Stimulated activated CD8-positive, alpha-beta memory T cell treated with anti-CD3 and anti-CD28 coated beads, Interleukin-15, amount 100 ng/mL, for 1 hour (primary cell): ENCODE measurements at places on chromosomes 4 and X.

- DNase-seq, result no peak
Measured at GRCh38 chr4:173253561-173253960, 80.6 kb downstream of the HMGB2 start.

DNA sequence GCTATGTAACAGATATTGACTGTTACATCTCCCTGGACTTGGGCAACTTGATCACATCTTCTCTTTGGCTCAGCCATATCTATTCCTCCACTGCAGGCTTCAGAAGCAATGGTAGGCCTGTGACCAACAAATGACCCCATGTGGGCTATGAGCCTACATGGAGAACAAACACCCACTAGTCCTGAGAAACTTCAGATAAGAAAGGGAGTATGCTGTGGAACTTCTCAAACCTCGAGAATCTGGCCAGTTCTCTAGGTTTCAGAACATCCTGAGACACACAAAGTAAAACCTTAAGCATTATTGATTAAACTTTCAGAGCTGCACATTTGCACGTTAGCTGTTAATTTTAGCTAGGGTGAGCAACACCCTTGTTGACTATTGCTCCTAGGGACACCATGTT, 16.3 kb downstream of the RBMX2 start:
- no peak for DNase-seq

GRCh38 chrX:49848275-49848674, 19.2 kb downstream of the PAGE4 start:
- no peak for DNase-seq

DNA sequence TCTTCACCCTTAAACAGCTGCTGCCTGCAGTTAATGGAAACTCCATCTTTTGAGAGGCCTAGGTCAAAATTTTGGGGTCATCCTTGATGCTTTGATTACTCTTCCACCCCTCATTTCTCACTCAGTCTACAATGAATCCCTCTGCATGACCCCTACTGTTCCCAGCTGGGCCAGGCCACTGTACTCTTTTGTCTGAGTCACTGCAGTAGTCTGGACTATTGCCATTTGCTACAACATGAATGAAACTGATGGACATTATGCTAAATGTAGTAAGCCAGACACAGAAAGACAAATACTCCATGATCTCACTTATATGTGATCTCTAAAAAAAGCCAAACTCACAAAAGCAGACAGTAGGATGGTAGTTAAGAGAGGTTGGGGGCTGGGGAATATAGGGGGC, 28.3 kb downstream of the STK32B start:
- DNase-seq, result no peak

DNA sequence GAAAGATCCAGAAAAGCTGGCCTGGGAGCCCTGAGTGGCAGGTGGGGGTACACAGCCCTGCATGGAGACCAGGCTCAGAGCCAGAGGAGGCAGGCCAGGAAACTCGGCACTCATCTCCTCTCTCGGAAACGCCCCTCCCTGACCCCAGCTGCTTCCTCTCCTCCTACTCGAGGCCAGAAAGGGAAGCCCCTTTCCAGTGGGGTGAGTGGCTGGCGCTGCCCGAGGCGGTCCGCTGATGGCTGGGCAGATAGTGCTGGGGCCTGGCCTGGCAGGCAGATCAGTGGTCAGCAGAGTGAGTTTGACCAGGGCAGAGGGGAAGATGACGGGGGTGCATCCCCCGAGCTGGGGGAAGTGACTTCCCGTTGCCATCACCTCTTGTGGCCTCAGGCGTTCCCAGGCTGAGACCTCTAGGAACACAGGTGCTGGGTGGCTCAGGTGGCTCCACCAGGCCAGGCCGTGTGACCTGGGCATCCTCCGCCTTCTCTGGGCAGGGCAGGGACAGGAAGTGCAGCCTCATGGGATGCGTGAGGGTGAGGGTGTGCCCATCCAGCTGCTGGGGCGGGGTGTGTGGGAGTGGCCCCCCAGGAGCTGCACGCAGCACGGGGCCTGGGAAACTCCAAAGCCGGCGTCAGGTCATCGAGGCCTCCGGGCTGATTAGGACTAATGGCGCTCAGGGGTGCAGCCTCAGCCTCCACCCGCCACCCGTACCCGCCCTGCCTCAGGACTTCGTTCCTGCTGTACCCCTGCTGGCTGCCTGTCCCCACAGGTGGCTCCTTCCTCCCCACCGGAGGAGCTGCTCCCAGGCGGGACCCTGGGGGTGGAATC, 5.7 kb downstream of the SH3BP2 start:
- DNase-seq, result no peak

GRCh38 chrX:12034741-12035140, 103.5 kb upstream of the FRMPD4 start:
- DNase-seq, result no peak

GRCh38 chr4:6926081-6926480, 16.5 kb downstream of the TBC1D14 start:
- no peak for DNase-seq

DNA sequence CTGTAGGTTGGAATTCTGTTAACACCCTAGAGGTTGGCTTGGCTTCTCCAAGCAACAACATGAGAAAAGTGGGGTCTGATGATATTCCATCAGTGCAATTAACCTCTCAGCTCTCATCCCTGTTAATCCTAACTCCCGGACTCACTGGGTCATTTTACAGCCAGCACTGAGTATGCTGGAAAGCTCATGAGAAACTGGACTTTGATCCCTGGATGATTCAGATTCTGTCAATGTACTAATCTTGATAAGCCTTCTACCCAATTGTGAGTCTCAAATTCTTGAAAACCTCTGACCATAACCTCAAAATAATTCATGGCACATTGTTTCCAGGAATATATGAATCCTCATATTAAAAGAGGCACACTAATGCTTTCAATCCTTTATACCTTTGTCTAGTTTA, 244.3 kb upstream of the DCAF8L1 start:
- DNase-seq, result no peak

GRCh38 chrX:53479301-53479700, 45.1 kb upstream of the HSD17B10 start:
- DNase-seq, result no peak

DNA sequence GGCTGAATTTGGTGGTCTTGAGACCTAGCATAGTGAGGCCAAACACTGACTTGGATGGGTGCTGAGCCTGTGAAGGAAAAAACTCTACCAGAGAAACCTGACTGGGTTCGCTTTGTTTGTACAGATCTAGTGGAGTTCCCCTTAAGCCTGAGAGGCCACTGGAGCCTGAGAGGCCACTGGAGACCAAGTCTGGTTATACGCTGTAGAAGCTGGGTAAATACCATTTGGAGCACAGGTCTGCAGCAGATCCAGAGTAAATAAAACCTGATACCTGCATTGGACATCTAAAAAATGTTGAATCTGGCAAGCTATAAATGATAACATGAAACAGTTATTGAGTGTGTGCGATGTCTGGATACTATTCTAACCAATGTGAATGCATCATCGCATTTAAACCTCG, 104.3 kb upstream of the IGSF1 start:
- no peak for DNase-seq

GRCh38 chr4:126821152-126821551, 811.6 kb upstream of the INTU start:
- no peak for DNase-seq

- DNase-seq, result no peak
Measured at GRCh38 chr4:79164907-79165610, 160.8 kb downstream of the NAA11 start.

DNA sequence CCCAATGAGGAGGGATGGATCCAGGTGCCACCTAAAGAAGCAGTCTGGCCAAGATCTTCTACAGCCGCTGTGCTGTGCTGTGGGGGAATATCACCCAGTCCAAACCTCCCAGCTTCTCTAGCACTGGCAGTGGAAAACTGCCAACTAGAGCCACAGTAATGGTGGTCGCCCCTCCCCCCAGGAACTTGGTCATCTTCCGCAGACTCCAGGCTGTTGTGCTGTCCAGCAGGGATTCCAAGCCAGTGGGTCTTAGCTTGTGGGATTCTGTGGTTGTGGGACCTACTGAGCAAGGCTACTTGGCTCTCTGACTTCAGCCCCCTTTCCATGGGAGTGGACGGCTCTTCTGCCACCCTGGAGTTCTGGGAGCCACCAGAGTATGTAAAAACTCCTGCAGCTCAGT, 18.2 kb downstream of the GPRASP1 start:
- DNase-seq, result no peak

DNA sequence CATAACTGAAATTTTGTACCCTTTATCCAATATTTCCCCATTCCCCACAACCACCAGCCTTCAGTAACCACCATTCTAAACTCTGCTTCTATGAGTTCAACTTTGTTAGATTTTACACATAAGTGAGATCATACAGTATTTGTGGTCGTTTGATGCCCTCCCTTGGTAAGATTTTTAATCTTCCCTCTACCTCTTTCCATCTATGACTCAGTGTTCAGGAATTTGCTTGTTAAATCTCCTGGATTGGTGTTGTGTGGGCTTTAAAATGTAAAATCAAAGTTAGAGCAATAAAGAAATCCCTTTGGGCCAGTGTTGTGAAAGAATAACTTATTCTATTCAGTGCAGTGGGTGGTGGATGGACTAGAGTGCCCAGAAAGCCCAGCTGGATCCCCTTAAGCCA, 37.4 kb downstream of the SLC16A2 start:
- no peak for DNase-seq

- DNase-seq, result no peak
Measured at GRCh38 chr4:47483745-47484144, 1.3 kb upstream of the ATP10D start.

DNA sequence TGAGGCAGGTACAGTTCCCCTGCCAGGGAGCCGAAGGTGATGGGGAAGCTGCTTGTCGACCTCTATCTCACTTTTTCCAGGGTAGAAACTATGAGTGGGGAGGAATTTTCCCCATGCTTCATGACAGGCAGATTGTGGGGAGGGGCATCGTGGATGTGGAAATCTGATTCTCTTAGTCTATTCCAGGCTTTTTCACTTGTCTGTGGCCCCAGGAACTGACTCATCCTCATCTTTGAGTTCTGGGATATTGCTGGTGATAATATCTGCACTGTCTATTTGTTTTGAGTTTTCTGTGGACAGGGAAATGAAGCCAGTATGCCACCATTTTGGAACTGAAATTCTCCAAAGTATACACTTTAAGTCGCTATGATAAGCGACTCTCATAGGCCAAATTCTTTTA, 7.6 kb upstream of the TLR2 start:
- no peak for DNase-seq

GRCh38 chrX:12580548-12580947, 210.7 kb upstream of the PRPS2 start:
- no peak for DNase-seq

GRCh38 chr4:73869130-73870055, at the start of gene CXCL1:
TSS of gene CXCL1 (plus strand) at chr4:73869393. CDS start at chr4:73869471, 78 bp downstream.
- no peak for DNase-seq

DNA sequence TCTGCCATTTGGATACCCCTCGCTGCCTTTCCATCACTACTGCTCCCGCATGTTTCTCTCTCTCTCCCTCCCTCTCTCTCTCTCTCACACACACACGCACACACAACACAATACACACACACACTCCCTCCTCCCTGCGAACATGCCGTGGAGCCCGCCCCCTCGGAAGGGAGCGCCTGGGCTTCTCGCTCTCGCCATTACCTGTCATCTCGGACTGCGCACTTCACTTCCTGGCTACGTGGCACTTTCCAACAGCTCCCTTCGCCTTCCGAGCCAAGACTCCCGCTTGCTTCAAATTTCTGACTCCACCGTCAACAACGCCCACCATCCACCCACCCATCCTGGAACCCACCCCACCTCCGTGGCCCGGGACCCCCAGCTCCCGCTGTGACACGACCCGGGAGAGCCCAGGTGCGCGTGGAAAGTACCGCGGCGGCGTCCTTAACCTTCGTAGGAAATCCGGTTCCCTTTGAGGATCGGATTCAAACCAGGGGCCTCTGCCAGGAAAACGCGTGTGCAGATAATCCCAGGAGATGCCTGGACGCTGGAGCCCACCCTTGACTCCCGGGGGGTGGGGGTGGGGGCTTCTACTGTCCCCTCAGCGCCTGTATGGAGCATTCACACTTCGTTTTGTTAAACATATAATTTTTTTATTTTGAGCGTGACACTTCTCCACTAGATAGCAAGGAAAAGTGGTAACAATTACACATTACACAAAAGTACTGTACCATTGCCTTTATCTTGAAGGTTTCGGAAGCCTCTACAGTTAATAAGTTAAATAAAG, 12.5 kb downstream of the ARX start:
- no peak for DNase-seq

GRCh38 chr4:168771251-168771650, 238.8 kb downstream of the CBR4 start:
- no peak for DNase-seq

- DNase-seq, result no peak
Measured at GRCh38 chrX:19358521-19358920, 14.8 kb downstream of the PDHA1 start.

GRCh38 chr4:20926529-20926928, 226.3 kb downstream of the PACRGL start:
- DNase-seq, result no peak

DNA sequence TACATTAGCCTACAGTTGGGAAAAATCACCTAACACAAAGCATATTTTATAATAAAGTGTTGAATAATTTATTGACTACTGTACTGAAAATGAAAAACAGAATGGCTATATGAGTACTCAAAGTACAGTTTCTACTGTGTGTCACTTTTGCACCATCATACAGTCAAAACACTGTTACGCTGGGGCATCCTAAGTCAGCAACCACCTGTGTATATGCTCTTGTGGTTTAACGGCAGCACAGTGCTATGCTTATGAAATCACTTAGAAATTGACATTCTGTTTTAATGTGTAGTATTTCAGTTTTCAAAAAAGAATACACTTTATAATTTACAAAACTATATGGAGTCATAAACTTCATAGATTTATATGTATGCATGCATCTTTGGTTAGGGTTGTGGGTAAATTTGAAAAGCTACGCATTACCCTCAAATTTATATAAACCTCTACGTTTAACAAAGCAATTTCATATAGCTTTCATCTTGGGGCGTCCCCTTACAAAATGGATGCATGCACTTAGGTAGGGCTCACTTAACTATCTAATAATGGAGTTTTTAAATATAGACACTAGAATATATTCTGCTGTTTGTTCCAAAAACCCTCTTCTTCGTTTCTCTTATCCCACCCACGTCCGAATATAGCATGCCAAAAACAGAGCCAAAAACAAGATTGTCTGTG, 690 bp upstream of the NEIL3 start:
- DNase-seq, result no peak

- no peak for DNase-seq
Measured at GRCh38 chr4:23887989-23888388, 1.9 kb downstream of the PPARGC1A start.

DNA sequence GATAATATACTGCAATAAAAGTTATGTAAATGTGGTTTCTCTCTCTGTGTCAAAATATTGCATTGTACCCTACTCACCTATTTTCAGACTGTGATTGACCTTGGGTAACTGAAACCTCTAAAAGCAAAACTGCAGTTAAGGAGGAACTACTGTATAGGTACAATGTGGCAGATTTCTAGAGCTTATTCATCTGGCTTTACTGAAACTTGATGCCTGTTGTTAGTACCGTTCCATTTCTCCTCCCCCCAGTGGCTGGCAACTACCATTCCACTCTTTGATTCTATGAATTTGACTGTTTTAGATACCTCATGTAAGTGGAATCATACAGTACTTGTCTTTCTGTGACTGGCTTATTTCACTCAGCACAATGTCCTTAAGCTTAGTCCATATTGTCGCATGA, 61.9 kb downstream of the HOPX start:
- no peak for DNase-seq
